ENCODE measurements at places on chromosomes 5 and 9. TPM values are rescaled to one million over a fixed set of nuclear protein-coding genes. Genes with fewer than 3 reads are reported as not detected.

DNA sequence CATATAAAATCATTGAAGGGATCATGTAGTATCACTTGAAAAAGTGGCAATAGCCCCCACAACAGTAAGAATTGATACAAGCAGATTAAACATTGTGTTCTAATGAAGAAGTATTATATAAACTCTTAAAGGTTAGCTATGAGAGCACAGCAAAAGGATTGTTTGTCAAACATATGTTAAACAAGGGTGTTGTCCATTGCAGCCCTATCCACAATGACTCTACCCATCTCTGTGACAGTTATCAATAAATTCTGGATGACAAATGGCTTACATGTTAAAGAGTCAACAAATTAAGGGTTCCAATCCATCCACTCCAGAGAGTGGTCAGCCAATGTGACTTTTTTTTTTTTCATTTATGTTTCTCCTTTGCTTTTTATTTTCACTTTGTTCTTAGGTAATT, 238.7 kb downstream of the SEMA5A start:
- no peak for DNase-seq

GRCh38 chr5:36199620-36200019, 42.1 kb downstream of the NADK2 start:
- no peak for DNase-seq

DNA sequence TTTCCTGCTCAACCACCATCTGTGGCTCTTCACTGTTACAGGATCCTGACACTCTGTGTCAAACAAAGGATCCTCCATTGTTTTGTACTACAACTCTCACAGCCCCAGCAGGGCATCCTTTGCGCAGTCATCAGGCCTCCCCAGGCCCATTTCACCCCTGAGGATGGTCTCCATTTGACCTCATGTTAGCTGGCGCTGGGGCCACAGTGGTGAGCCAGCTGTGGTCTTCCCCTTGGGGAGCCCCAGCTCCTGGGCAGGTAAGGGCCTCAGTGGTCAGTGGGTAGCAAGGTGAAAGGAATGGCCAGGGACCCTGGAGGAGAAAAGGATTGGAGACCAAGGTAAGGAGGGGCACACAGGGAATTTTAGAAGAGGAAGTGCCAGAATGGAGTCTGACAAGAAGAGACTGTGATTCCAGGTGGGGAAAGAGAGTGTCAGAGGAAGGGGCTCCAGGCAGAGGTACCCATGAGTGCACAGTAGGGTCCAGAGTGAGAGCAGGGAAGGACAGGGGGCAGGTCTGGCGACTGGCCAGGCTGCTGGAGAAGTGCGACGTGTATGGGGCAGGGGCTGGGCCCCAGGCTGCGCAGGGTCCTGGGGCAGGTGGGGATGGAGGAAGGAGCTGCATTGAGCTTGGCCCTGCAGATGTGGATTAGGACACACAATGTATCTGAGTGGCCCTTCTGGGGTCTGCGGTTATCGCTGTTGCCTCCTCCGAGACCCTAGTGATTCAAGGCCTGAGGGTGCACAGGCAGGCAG, 109.9 kb downstream of the PHF2 start:
- no peak for DNase-seq

DNA sequence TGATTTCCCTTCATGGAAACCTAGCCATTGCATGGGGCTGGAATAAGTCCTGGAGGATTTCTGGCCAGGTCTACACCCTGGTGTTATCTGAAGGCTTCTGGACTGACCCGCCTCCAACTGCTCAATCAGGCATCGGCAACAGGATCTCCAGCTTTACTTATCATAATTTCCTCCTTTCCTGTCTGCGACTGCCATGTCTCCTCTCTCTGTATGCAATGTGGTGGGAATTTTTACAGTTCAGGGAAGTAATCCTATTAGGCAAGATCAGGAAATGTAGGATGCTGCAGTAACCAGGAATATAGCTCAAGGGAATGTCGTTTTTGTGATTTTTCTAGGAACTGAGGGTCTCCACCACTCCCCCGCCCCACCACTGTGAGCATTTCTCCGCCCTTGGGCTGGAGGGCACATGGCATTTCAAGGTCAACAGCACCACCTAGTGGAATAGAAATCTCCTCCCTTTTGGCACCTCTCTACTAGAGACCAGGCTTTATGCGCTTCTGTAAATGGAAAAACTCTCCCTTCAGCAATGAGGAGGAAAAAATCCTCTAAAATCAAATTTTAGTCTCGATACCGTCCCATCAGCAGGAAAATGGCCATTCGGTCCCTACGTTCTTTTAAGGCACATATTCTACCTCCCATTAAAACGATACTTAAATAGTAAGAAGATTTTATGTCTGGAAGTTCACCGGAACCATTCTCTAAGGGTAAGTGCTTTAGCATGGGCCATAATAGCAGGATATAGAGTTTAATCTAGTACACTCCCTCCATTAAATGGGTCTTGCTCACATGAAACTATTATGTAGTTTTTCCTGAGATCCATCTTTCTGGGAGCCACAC, 93.0 kb downstream of the YTHDC2 start:
- DNase-seq = no peak

Gene GALNT12
- 8.8 TPM for polyA plus RNA-seq

DNA sequence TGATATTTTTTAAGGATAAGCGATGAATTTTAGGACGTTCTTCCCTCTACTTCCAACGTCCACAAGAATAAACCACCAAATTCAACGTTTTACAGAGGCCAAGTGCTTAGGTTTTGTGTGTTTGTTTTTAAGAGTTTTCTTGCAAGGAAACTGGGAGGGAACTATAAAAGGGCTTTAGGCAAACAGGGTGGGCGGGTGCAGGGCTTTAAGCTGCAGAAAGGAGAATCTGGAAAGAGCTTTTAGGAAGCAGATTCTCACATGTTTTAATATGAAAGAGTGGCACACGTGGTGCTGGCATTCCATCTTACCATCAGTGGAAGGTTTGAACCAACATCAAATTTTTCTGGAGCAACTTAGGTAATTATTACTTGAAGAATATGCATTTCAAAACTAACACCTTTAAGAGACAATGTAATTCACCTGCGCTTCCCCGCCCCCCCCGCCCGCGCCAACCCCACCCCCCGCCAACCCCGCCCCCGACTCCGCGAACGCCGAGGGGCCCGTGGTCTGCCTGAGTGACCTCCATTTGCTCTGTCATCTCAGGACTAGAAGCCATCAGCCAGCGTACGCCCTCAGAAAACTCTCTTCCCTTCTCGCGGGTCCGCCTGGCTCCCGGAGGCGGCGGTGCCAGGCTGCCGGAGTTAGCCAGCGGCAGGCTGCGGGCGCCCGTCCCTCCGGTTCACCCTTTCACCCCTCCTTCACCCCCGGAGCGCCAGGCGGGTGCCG, 911 bp upstream of the PIK3R1 start:
- no peak for DNase-seq

Gene TRIM7
- polyA plus RNA-seq = 0.29 TPM

Gene SLCO4C1
- 25.7 TPM for polyA plus RNA-seq

GRCh38 chr9:84711398-84711777, 41.9 kb downstream of the NTRK2 start:
- no peak for DNase-seq

Gene MRPS30
- 72.2 TPM for polyA plus RNA-seq

Data from right renal cortex interstitium (tissue), 3 donors.